NCI-H2107 (cell line): ENCODE measurements at places on chromosomes 7 and 10.

DNA sequence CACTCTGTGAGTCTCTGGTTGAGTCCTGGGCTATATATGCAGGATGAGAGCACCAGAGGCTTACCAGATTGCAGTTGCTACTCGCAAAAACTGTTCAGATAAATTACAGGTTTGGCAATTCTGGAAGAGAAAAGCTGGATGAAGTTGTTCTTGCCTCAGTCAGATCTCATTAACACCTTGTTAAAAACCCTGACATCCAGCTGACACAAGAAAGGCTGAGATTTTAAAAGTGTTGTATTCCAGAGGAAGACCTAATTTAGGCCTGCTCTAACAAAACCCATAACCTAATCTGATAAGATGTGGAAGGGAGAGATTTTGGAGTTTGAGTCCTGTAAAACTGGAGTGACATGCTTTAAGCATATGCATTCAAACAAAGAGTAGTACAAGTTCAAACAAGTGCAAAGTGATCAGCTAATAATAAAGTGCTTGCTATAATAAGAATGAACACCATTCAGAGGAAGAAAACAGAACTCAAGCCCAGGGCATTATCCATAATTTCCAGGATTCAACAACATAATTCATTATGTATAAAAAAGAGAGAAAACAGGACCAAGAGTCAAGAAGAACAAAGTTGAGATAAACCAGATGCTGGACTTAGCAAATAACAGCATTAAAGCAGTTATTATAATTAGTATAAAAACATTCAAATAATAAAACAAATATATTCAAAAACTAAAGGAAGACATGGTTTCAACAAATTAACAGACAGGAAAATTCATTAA is 135.5 kb downstream of the CD36 start:
- no peak for DNase-seq

DNA sequence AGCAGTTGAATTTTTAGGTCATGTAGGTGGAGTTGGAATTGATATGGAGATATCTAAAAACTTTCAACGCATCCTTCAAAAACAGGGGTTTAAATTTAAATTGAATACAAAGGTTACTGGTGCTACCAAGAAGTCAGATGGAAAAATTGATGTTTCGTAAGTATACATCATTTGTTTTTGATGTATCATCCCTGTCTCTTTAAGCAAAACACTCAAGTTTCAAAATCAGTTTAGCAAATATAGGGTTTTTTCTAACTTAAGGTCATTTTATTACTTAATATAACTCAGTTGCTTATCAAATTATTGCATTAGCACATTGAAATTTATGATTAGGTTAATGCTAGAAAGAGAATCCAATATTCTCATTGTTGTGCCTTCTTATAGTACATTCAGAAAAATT is 24.6 kb downstream of the DLD start:
- no peak for DNase-seq

GRCh38 chr10:130740915-130741750 is 570.4 kb downstream of the TCERG1L start:
- no peak for DNase-seq

DNA sequence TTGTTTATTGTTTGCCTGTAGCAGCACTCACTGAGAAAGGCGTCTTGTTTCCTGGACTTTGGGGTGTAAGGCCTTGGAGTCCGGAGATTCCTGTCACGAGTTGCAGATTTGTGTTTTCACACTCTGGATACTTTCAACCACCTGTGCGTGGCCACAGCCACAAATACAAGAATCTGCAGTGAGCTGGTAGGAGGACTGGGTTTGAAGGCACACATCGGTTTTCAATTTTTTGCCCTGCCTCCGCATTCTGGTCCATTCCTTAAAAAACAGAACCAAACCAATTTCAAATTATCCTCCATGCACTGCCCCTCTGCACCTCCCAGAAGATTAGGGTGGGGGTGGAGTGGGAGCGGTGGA is 619 bp downstream of the EXOC4 start:
- no peak for DNase-seq
